ENCODE measurements at places on chromosomes 11 and 22.

GRCh38 chr22:30992565-30992964 is 23.5 kb downstream of the TUG1 start:
- DNase-seq: no peak

DNA sequence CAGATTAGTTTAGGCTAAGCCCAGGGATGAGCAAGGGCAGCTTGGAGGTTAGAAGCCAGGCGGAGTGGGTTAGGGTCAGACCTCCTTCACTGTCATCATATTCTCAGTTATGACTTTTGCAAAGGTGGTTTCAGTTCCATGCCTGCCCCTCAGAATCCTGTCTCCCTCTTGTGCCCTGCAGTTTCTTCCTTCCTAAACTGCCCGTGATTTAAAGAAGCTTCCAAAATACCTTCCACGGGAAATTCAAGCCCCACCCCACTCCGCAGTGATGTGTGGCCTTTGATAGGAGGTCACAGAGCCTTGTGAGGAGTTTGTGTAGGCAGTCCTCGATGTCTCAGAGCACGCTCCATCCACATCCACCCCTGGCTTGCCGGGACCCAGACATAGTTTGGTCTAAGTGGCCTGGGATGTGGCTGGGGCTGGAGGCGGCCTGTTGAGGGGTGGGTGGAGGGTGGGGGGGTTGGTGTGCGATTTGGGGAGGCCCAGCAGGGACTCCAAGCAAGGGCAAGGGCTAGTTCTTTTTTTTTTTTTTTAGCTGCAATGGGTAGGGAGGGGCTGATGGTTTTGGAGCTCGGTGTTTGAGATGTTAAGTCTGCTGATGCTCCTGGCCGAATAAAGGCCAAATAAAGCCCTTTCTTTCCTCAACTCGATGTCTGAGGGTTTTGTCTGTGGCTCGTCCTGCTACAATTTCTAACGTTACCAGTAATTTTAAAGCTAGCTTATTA is 1.6 kb upstream of the IFITM1 start:
- no peak for DNase-seq

DNA sequence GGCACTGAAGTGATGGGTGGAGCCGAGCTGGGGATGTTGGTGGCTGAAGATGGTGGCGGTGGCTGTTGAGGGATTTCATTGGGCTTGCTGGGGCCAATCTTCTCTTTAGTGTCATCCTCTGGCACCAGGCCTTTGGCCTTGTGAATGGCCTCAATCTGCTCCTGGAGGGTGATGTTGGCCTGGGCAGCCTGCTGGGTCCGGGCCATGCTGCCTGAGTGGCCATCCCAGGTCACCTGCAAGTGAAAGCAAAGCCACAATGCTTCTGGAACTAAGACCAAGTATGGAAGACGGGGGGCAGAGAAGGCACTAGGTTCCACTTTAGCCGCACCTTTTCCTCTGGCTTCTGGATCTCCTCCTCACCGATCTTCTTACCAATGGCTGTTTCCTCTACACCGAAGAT is 12.1 kb upstream of the TBC1D10A start:
- no peak for DNase-seq

- DNase-seq: no peak
These were observed 1.3 kb downstream of the MRPL23 start for GRCh38 chr11:1948389-1948788.

- DNase-seq: peak; percentile 37
These were observed 33.4 kb downstream of the FDX1 start for GRCh38 chr11:110463153-110463552.

- no peak for DNase-seq
These were observed 68.0 kb upstream of the KCNQ1OT1 start for GRCh38 chr11:2767801-2768200.

DNA sequence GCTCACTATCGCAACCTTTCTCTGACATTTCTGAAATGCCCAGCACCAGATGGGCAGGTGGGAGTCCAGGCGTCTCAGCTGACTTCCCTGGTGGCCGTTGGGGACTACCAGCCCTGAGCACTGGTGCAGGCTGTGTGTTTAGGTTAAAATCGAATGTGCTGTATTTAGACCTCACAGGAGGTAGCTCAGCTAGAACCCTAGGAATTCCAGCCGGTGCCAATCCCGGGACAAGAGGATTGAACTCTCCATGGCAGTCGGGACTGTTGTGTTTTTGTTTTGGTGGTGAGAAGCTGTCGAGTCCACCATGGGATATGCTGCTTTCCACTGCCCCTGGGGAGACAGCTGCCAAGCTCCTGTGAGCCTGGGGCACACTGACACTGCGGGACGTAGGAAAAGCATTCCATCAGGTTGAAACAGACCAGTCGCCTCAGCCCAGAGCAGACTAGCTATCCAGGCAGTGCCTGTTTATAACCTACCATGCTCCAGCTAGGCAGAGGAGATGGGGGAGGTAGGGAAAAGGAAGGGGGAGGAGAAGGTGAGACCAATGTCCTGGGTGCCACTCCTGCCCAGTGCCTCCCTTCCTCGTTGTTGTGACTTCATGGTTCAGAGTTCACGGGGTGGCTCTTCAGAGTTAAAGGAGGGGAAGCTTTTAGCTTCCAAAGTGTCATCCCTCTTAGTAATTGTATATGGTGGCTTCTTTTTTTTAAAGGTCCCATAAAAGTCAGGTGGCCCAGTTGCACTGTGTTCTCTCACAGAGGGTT is 53.0 kb downstream of the MICAL2 start:
- DNase-seq: peak; percentile 84

GRCh38 chr22:44143579-44143978 is 37.1 kb upstream of the PARVG start:
- DNase-seq: no peak

- DNase-seq: no peak
These were observed 222.2 kb downstream of the C11orf87 start for GRCh38 chr11:109644152-109644551.

DNA sequence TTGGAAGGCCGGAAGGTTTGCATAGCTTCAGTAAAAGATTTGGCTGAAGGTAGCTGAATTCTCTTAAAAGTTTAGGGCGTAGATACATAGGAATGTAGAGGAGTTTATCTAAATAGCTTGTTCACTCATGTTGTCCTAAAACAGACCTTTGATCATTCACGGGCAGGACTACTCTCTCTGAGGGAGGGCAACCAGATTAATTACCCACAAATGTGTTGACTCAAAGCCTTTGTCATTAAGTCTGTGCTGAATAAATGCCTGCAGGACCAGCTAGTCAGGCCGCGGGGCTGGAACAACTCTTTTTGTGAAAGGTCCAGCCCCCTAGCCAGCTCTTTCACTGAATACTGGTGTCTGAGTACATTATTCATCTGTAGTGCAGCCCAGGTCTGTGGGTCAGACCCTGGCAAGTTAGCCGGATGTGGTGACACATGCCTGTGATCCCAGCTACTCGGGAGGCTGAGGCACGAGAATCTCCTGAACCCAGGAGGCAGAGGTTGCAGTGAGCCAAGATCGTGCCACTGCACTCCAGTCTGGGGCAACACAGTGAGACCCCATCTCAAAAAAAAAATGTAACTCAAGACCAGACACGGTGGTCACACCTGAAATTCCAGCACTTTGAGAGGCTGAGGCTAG is 2.8 kb upstream of the FADD start:
- no peak for DNase-seq

- DNase-seq: no peak
These were observed 140.8 kb downstream of the TBC1D22A start for GRCh38 chr22:46902998-46903916.

DNA sequence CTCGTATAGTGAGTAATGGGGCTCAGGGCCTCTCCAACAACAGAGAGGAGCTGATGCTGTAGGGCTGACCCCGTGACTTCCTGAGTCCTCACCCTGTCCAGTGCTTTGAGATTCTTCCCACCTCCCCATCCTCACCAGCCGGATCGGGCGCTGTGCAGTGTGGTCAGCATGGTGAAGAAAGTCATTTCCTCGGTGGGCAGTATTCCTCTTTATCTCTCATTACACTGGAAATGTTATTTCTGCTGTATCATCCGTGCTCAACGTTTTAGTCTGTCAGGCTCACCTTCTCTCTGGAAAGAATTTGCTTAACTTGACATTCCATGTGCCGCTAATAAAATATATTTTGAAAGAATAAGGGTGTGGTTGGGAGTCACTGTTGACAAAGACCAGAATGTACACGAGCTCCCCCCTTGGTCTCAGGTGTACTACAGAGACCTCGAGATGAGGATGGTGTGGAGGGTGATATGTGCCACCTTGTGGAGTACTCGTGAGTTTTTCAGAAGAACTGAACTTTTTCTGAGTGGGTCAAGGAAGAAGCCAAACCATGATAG is 25.7 kb upstream of the SCGB1A1 start:
- DNase-seq: peak; percentile 16

- DNase-seq: no peak
These were observed 21.5 kb downstream of the SHISAL1 start for GRCh38 chr22:44291265-44291664.

GRCh38 chr22:20952544-20953341 is 14.3 kb upstream of the AIFM3 start:
- no peak for DNase-seq

Data from trophoblast cell (in vitro differentiated cells and primary cell).